Left cardiac atrium (tissue), 4 donors: ENCODE measurements at places on chromosomes 1 and 21. TPM values are rescaled to one million over a fixed set of nuclear protein-coding genes. Genes with fewer than 3 reads are reported as not detected.

DNA sequence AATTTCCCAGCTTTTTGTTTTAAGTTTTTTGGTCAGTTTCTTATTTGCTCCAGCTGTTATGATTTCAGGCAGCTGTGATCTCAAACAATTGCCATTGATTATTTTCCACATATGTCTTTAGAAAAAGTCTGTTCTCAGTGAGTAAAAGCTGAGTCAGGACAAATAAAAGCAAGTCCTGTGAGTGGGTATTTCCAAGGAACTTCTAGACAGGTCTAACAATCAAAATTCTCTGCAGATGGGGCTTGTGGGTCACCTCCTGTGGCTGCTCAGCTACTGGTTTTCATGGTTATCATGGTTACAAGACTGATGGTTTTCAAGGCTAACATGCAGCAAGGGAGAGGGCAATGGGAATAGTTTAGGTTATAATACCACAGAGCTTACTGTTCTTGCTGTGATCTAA, 585.7 kb downstream of the LMO4 start:
- no peak for DNase-seq

Gene COL24A1
- total RNA-seq = 1.4 TPM

Gene SMIM1
- 25.4 TPM for total RNA-seq

Gene SUSD4
- total RNA-seq = 15.6 TPM

DNA sequence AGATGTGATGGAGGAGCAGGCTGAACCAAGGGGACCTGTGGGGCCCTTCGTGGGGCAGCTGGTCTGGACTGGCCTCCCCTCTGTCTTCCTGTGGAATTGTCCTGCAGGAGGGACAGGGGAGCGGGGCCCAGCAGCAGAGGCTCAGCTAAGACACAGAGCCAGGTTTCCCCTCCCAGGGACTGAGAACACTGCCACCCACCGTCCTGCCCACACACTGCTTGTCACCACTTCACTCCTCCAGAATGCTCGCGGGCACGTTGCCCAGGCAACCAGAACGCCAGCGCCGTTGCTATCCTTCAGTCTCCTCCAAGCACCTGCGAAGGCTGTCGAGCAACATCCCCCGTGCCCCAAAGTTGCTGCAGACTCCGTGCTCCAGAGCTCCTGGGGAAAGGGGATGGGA, 46.4 kb downstream of the AJAP1 start:
- no peak for DNase-seq

GRCh38 chr1:184888505-184888904, 85.8 kb downstream of the NIBAN1 start:
- DNase-seq = no peak

Gene OR6K3
- not detected for total RNA-seq

DNA sequence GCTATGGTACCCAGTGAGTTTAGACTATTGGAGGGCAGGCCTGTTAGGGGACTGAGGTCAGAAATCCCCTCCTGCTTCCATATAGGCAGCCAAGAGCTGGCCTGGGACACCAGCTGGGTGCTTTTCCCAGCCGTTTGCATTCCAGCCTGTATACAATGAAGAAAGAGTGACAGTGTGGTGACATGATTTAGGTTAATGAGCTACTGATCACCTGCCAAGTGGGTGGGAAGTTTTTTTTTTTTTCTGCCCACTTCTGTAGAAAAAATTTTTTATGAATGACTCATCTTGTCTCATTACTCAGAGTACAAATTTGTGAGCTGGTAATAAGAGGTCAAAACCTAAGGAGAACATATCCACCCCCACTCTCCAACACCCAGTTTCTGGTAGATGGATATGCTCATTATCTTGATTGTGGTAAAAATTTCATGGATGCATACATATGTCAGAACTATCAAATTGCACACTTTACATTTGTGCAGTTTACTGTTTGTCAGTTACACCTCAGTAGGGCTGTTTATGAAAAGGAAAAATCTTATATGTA, 16.4 kb upstream of the CGN start:
- DNase-seq = no peak

DNA sequence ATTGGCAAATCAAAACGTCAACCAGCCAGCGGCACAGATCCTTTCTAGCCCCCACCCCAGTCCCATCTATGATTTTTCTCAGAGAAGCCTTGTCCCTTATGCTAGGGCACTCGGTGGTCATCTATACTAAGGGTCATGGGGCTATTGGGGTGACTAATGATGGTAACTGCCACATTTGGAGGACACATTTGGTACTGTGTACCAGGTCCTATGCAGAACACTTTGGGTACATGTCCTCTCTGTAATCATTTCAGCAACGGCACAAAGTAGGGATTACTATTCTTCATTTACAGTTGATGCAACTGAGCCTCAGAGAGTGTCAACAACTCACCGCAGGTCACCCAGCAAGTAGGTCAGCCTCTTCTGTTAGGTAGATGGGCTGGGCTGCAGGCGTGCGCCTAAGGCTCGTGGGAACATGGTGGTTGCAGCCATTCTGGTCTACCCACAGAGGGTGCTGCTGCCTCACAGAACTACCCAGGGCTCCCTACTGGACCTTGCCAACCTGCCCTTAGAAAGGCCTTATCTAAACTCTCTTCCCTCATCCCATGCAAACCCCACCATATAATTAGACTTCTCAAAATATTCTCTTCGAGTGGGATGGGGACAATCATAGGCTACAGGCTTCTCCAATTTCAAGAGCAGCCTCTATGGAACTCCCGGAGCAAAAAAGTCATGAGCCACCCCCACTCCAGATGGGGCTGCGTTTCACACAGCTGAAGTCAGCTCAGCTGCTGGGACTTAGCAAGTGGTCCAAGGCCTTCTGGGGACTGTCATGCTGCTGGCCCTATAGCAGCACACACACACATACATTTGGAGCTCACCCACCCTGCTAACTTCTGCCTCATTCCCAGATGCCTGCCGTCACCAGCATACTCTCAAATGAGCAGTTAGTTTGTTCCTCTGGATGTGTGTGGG, 5.8 kb upstream of the SDHB start:
- DNase-seq = peak; percentile 44

GRCh38 chr1:188424176-188424575, 1595.4 kb downstream of the PLA2G4A start:
- no peak for DNase-seq

Gene KIF26B
- 0.12 TPM for total RNA-seq

- no peak for DNase-seq
Measured at GRCh38 chr1:14282707-14283106, 315.8 kb upstream of the KAZN start.

DNA sequence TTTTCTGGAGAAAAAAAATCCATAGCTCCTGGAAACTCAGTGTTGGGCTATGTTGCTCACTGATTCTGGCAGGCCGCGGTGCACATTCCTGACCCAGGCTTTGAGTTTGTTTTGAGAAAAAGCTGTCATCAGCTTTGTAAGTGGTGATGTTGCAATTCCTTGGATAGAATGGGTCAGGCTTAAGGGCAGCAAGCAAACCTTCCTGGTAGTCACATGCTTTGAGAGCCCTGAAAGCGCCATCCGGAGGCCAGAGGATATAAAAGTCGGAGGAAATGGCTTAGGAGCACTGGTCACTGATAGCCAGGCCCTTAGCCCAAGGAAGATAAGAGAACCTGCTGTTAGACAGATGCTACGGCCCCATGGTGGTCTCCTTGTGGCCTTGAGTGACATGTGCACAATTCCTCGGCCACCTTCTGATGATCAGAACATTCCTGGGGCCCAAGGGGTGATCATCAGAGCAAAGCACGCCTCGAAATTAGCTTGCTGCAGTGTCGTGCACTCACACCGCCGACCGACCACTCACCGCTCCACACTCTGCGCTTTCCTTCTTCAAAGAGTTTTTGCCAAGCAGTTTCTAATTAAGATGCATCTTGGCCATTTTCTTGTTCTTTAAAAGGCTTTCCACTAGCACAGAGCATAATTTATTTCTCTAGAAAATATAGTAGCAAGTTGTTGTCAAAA, 78.6 kb downstream of the MAN1C1 start:
- peak; percentile 80 for DNase-seq

Gene FCRLB
- 0.24 TPM for total RNA-seq

- DNase-seq = no peak
Measured at GRCh38 chr1:215282557-215282956, 200.0 kb downstream of the KCNK2 start.

GRCh38 chr1:4526747-4527146, 127.7 kb upstream of the AJAP1 start:
- DNase-seq = no peak

GRCh38 chr1:173303984-173304383, 96.9 kb upstream of the TNFSF4 start:
- DNase-seq = no peak

DNA sequence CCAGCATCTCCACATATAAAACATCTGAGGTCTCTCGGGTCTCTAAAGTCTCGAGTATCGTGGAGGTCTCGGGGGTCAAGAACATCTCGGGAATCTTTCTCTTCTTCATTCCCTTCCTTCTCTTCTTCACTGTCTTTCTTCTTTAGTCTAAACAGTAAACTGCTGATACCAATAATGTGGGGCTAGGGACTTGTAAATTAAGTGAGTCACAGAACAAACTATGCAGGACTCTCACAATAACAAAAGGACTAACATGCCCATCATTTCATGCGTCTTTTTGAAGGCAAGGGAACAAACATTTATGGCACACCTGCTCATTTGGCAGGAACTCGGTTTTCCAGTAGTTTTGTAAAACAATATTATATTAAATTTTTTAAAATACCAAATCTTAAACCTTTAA, 32.4 kb downstream of the PRPF38A start:
- DNase-seq = no peak

DNA sequence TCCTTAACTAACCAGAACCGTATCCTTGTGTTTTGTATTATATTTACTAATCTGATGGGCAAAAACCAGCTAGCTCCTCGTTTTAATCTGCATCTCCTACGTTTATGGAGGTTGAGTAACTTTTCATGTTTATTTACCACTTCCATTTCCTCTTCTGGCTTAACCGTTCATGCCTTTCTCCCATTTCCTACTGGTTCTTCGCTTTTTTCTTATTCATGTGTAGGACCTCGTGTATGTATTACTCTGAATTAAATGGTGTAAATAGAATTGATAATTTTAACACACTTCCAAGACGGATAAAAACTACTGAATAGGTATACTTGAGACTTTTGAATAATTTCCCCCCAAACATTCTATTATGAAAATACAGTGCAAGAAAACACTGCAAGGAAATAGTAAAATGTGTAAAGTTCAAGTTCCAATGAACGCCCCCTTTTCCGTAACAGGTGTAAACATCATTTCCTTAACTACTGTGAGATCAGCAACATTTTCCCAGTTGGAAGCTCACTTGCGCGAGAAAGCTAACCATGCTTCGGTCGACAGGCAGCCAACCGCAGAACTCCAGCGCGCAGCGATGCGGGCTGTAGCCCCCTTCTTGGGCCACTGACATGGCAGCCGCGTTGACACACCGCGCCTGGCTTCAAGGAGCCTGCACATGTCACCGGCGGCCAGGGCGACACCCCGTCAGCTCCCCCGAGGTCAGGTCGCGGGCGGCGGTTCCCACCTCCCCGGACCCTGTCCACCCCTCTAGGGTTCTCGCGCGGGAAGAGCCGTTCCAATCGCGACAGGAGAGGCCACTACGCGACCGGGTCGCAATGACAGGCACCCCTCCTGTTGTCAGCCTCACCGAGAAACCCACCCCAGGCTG, 816 bp downstream of the EDEM3 start:
- DNase-seq = peak; percentile 50

Gene DMBX1
- not detected for total RNA-seq

DNA sequence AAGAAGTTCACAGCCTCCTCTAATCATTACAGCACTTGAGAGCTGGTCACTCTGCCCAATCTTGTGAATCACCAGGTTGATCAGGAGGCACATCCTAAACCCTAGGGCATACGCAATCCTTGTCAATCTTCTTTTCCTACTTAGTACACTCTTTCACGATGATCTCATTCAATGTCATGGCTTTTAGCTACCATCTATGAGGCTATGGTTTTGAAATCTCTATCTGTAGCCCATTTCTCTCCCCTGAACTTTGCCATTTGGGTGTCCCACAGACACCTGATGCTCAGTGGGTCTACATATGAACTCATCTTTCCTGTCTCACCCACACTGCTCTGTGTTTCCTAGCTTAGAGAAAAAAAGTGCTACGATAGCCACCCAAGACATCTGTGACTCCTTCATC, 1.9 kb upstream of the MED18 start:
- no peak for DNase-seq

Gene OR10Z1
- not detected for total RNA-seq

DNA sequence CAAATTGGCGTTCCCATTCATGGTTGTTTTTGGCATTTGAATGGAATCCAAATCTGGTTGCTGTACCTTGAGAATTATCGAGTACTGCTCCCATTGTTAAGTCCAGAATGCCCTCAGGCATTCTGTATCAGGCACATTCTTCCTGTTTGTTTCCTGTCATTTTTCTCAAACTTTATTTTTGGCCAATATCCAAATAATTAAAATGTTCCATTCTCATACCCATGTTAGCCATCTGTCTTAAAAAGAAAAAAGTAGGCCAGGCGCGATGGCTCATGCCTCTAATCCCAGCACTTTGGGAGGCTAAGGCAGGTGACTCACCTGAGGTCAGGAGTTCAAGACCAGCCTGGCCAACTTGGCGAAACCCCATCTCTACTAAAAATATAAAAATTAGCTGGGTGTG, 29.3 kb upstream of the SHISA4 start:
- no peak for DNase-seq

GRCh38 chr1:119471566-119471965, 35.4 kb upstream of the HSD3B1 start:
- DNase-seq = no peak

Gene GJA8
- not detected for total RNA-seq

DNA sequence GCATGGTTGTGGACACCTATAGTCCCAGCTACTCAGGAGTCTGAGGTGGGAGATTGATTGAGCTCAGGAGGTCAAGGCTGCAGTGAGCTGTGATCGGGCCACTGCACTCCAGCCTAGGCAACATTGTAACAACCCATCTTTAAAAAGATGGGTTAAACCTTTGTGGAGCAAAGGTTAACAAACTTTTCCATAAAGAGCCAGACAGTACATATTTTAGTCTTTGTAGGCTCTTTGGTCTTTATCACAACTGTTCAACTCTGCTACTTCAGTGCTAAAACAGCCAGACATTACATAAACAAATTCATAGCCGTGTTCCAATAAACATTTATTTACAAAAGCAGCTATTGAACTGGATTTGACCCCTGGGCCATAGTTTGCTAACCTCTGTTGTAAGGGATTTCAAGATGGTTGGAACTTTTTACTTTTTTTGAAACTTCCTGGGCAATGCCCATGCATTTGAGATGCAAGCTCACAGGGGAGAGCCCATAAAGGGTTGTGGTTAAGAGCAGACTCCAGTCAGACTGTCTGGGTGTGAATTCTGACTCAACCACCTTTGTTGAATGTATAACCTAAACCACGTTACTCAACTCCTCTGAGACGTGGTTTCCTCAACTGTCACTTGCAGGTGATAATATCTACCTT, 10.8 kb downstream of the INAVA start:
- no peak for DNase-seq

GRCh38 chr1:64540265-64540791, 70.4 kb downstream of the CACHD1 start:
- no peak for DNase-seq
